ENCODE measurements at places on chromosomes 1 and 21. TPM values are rescaled to one million over a fixed set of nuclear protein-coding genes. Genes with fewer than 3 reads are reported as not detected.

Gene NBPF10
- polyA plus RNA-seq: 0.77 TPM

Gene CYP4A22
- not detected for polyA plus RNA-seq

Gene HNRNPU
- polyA plus RNA-seq: 72.8 TPM

Gene GJA8
- not detected for polyA plus RNA-seq

Gene FOXJ3
- polyA plus RNA-seq: 27.0 TPM

Gene RPE65
- not detected for polyA plus RNA-seq

DNA sequence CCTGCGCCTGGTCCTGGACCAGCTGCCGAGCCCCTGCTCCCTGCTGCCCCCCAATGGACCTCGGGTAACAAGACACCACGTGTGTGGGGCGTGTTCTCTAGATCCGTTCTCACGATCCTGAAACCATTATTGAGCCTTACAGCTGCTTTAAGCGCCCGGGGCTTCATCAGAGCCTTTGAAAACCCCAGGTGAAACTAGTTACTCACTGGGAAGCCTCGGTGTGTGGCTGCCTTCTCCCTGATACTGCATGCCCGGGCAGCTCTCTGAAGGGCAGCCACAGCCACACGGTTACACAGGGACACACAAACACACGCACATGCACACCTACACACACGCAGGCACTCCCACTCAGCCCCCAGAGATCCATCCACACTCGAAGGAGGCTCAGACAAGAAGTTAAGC is 5.3 kb downstream of the HES2 start:
- DNase-seq: no peak

GRCh38 chr21:45836694-45837670 is 144.6 kb upstream of the COL6A1 start:
- no peak for DNase-seq

- DNase-seq: no peak
Measured at GRCh38 chr1:162328512-162328911, 48.1 kb downstream of the SPATA46 start.

- DNase-seq: no peak
Measured at GRCh38 chr1:65386439-65386838, 34.0 kb upstream of the LEPR start.

DNA sequence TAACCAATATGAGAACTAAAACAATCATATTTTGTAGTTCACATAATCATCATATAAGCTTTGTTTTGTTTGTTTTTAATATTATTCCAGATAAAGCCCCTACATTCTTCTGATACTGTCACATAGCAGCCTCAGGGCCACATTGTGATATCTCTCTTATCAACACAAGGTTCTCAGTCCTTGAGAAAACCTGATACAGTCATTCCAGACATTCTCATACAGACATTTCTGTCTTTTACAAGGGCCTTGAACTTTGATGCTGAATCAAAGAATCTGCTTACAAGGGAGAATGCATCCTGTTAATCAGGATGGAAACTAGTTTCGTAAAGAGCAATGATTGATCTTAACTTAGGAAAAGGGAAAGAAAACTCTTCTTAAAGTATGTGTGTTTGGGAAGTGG is 12.7 kb upstream of the VCAM1 start:
- no peak for DNase-seq

GRCh38 chr1:237779356-237779755 is 111.4 kb downstream of the ZP4 start:
- no peak for DNase-seq

- DNase-seq: no peak
Measured at GRCh38 chr1:20200966-20201365, 14.6 kb upstream of the PLA2G2C start.

DNA sequence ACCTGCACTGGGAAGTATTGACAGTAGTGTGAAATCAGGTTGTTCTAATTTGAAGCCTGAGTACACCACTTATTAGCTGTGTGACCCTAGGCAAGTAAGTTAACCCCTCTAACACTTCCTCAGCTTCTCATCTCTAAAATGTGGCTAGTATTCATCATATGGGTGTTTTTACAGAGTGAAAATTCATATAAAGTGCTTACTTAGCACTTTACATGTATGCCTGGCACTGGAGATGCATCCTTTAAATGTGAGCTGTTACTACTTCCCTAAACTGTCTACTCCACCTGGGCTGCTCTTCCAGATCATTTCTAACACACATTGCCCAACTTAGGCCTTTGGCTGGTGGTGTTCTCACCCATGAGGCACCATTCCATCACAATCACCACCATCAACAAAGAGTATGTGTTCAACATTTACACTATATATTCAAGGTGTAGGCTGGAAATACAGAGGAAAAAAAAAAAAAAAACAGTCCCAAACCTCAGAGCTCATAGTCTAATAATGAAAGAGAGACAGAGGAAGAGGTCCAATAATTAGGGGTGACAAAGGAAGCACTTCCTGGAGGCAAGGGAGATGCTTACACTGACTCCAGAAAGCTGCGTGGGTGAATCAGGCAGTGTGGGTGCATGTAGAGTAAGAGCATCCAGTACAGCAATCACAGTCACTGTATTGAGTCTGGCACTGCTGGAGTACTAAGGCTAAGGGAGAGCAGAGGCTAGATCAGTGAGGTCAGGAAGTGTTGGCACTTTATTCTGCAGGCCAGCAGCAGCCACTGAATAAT is 3.6 kb downstream of the STX6 start:
- DNase-seq: no peak

- no peak for DNase-seq
Measured at GRCh38 chr21:20661745-20662422, 336.3 kb upstream of the NCAM2 start.

DNA sequence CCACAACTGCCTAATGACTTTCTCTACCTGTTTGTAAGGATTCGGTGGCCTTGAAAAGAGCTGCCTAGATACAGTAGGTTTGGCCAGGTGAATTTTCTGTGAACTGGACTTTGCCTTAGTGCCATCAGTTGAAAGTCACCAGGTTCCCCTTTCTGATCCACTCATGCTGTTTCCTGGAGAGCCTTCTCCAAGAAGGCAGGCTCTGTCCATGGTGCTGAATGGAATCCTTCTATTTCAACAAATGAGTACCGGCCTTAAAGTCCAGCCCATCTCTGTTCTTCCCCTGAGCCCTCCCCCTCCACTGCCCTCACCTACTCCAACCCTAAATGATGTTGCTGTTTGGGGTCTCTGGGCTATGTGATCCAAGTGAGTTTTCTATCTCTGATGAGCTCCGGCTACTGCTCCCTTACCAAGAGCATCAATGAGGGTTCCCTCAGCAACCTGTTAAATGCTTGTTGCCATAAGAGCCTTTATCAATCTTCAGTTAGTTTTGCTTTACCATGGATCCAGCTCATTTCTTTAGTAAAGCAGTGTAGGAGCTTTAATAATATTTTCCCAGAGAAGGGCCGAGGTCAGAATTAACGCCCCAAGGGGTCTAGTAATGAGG is 500.4 kb downstream of the PTPRU start:
- no peak for DNase-seq

GRCh38 chr1:46065405-46065804 is 67.0 kb downstream of the PIK3R3 start:
- no peak for DNase-seq

DNA sequence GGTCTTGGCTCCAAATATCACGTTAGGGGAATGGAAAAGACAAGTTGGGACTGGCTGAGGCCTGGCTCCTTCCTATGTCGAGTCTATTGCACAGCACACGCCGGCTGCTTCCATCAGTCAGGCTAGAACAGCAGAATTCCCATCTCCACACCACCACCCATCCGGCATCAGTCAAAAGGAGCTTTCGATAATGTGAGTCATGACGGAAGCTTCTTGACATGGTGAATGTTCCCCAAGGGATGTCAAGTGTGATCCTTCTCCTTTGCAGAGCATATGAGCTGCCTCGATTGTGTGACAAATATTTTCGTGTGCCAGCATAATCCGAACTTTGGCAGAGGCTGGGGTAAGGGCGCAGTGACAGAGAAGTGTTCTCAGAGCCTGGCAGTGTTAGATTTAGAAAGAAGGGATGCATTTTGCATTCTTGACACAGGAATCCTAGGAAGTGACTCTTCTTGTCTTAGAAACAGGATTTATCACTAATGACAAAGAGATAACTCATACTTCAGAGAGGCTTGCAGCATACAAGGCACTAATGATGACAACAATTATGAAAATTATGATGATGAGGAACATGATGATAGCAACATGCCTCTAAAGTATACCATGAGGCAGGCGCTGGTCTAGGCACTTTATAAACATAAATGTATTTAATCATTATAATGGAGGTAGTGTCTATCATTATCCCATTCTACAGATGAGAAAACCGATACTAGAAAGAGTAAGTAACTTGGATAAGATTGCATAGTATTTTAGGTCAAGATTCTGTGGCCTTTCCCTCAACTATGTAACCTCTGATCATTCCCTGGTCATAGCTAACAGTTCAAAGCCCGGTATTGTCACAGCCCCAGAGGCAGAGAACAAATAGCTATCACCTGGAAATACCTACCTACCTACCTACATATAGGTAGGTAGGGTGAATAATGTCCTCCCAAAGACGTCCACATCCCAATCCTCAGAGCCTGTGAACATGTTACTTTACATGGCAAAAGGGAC is 135.0 kb downstream of the KCNJ6 start:
- DNase-seq: no peak

GRCh38 chr1:21914450-21914849 is 22.7 kb downstream of the HSPG2 start:
- no peak for DNase-seq
